T47D (cell line): ENCODE measurements at places on chromosomes 1 and 21.

DNA sequence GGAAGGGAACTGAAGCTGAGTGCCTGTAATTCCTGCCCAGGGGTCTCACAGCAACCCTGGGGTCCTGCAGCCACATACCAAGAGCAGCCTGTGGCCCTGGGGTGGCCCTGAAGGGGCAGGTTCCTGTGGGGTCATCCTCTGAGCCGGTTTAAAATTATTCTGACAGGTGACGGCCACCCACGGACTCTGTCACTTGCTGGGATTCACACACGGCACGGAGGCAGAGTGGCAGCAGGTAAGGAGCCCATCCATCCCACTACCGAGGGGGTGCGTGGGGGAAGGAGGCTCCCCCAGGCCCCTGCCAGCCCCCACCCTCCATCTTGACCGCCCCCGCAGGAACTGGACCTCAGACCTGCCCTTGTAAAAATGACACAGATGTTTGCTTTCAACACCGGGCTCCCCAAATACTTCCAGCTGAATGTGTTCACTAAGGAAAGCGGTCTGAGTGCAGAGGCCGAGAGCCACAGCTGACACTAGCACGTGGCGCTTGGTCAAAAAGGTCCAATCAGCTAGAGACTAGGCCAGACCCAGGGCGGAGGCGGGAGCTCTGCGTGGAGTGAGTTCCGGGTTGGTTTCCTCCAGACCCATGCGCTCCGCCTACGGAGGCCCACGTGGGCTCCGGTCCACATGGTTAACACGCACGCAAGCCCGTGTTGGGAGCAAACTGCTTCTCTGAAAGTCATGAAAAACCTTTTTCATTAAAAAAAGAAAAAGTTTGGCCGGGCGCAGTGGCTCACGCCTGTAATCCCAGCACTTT is 10.0 kb downstream of the YBEY start:
- DNase-seq, result no peak

GRCh38 chr1:245039196-245039595 is 115.6 kb upstream of the KIF26B start:
- DNase-seq, result no peak

DNA sequence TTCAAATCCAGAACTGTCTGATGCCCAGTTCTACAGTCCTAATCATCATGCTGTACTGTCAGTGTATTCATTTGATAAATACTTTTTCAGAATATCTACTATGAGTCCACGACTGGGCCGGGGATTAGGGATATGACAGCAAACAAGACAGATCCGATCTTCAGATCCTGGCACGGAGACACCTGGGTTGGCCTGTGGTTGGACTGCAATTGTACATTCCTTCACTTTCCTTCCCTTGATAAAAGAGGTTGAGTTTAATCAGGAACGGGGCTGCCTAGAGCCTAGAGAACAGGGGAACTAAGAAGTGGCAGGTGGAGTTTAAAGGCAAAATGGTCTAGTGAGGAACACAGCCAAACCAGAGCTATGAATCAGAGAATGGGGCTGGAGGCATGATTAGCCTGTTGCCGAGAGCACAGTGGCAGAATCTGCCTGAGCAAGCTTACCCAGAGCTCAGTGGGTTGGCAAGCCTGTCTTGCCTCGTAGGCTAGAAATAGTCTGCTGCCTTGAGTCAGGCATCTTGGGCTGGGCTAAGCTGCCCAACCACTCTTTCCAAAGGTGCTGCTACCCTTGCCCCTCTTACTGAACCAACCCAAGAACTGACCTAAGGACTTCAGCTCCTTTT is 38.1 kb upstream of the PTCH2 start:
- DNase-seq, result peak; percentile 13

DNA sequence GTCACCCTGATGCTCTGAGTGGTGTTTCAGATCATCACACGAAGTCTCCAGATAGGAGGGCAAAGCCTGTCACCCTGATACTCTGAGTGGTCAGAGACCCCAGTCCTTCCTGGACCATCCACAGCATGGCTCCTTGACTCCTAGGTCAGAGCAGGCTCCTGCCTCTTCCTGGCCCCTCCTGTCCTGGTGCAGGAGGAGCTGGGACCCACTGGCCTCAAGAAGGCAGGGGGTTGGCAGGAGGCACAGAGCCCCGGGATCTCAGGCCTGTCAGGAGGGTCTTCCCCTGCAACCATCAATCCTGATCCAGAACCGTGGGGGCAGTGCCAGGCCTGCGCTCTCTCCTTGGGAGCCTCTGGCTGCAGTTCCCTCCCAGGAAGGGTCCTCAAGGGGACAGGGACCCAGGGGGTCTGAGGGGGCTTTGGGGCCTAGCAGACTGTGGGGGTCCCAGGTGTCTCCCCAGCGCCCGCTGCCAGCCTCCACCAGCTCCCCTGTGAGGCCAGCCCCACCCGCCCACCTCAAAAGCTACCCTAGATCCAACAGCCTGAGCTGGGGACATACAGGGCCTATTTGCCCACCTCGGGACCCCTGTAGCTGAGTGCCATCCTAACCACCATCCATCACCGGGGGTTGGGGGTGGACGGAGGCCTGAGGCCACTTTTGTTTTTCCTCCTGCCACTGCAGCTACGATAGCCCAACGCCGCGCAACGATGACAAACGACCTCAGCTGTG is 27.5 kb downstream of the COL6A1 start:
- no peak for DNase-seq

DNA sequence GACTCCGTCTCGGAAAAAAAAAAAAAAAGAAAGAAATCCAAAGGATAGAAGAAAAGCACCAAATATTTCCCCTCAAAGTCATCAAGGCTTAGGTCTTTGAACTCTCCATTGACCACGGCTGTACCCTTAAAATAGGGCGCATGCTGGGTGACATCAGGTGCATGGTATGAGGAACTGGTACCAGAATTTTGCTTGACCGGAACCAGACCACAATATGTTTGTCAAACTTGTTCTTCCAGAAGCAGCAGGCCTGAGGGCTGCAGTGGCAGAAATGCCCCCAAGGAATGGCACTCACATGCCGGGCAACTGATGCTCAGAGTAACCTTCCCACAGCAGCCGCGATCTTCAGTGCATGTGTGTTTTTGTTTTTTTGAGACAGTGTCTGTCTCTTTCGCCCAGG is 21.0 kb downstream of the RCC1 start:
- DNase-seq, result peak; percentile 91

DNA sequence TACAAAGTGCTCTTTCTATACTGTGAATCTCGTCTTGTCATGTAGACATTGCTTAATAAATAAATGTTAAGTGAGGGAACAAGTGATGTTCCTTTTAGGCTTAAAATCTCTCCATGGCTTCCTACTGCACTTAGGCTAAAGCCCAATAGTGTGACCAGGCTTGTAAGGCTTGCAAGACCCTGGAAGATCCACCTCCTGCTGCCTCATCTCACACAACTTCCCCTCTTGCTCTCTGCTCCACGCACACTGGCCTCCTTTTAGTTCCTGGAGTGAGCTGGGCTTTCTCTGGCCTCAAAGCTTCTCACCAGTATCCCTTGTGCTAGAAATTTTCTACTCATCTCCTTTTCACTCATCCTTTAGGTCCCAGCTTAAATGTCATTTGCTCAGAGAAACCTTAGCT is 41.5 kb upstream of the DIPK1A start:
- DNase-seq, result no peak

- no peak for DNase-seq
Observed at GRCh38 chr1:47875831-47876586, 121.2 kb downstream of the TRABD2B start.

DNA sequence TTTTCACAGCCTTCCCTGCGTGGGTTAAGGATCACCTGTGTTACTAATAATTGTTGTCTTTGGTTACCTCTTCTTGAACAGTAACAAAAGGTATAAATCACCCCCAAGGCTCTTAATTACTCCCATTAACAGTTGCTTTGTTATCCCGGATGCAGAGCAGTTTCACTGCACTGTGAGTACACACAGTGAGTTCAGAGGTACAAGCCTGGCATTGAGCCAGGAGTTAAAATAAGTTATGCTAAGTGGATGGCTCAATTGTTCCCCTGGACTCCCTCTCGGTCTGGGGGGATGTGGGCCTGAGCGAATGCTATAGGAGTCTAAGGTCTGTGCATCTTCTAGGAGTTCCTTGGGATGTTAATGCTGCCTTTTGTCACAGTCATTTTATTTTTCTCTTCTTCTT is 258.3 kb downstream of the ATG4C start:
- no peak for DNase-seq

- no peak for DNase-seq
Observed at GRCh38 chr1:19395678-19396192, 83.6 kb downstream of the SLC66A1 start.

GRCh38 chr1:64915381-64916274 is 50.7 kb downstream of the JAK1 start:
- DNase-seq, result peak; percentile 23

DNA sequence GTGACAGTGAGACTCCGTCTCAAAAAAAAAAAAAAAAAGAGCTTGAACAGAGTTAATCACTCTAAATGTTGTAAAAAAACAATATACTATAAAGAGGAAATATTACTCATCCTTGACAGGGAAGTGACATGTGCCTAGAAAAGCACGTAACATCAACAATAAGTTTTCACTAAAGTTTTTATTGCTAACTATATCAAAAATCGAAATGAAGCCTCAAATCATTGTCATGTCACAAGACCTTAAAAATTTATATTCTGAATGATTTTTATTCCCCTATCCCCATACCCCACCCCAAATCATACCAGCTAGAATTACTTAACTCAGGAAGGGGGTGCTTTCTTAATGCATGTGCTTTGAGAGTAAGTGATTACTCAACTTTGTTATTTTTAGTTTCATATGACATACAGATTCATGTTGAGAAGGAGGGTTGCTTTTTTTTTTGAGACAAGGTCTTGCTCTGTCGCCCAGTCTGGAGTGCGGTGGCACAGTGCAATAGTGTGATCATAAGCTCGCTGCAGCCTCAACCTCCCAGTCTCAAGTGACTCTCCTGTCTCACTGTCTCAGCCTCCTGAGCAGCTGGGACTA is 53.6 kb upstream of the MUTYH start:
- no peak for DNase-seq

DNA sequence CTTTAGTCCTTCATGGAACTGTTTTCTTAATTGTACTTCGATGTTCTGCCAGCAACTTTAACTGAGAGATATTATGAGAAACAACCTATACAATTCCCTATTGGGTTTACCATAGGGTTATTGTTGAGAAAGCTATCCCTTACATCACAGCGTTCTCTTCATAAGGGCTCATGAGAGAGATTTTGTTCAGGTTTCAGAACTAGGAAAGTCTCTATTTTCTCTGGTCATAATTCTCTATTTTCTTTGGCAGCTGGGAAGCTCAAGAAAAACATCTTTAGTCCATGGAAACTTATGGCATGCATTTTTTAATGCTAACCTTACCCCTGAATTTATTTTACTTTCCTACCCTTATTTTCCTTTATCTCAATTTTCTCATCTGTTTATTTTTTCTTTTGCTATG is 38.2 kb downstream of the NMNAT2 start:
- DNase-seq, result no peak

GRCh38 chr1:235557495-235557894 is 53.2 kb upstream of the B3GALNT2 start:
- no peak for DNase-seq

DNA sequence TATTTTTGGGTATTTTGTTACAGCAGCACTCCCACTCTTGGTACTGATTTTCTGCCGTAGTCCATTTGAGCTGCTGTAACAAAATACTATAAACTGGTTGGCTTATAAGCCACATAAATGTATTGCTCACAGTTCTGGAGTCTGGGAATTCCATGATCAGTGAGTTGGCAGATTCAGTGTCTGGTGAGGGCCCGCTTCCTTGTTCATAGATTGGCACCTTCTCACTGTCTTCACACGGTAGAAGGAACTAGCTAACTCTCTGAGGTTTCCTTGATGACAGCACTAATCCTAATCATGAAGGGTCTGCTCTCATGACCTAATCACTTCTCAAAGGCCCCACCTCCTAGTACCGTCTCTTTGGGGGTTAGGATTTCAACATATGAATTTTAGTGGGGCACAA is 85.2 kb downstream of the HHAT start:
- DNase-seq, result no peak

DNA sequence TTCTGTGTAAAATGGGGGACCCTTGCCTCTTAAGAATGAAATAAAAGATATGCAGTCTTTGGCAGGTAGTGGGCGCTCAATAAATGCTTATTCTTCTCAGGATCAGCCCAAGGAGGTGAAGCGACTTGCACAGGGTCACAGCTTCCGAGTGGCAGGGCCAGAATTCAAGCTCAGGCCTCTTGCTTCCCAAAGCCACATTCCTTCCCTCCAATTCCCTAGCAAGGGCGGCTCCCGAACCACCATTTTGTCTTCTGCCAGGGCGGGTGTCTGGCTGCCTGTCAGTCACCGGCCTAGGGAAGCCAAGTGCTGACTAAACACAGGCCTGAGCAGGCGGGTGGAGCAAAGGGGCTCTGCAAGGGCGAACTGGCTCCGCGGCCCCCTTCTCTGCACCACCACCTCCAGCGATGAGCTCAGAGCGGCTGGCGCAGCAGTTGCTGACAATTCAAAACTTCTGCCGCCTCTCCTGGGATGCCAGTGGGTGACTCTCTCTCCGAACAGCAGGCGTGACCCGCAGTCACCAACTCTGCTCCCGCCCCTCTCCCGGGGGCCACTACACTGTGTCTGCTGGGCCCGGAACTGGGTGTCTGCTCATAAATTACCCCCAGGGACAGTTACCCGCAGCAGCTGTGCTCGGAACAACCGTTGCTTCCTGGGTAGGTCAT is 10.8 kb downstream of the GPR3 start:
- no peak for DNase-seq

DNA sequence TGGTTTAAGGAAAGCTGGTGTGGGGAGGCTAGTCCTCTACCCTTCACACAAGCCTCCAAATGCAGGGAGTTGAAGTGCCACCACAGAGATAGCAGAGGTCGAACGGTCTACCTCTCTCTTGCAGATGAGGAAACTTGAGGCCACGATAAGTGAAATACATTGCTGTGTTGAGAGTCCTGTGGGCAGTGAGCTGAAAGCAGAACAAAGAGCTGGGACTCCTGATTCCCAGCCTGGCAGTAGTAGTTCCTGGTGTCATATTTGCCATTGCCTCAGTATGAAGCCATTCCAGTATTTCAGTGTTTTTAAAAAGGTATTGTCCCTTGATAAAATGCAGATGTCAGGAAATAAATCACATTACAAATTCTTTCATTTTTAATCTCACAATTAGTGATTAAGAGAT is 28.6 kb downstream of the AK4 start:
- no peak for DNase-seq

GRCh38 chr1:44084998-44085675 is 33.5 kb upstream of the KLF17 start:
- no peak for DNase-seq

DNA sequence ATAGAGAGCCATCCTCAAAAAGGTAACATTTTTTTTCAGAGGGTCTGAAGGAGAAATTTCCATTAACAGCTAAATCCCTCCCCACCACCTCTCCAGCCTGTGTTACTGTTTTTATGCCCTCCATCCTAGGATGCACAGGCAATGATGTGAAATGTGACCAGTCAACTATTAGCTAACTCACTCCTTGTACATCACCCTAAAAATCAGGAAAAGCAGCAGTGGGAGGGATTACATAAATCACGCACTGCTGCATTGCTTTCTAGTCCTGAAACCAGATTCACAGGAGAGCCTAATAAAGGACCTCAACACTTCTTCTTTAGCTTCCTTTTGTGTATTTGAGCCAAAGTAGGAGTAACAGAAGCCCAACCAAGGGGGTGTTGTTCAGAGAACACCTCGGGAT is 66.3 kb downstream of the LMO4 start:
- no peak for DNase-seq
